RWPE2 (cell line): ENCODE measurements at places on chromosomes 2 and 18.

- H3K4me3 ChIP-seq, result no peak overlapping the region
- no peaks in the 10 kb centered on the region for H3K4me1 ChIP-seq
- no peaks in the 10 kb centered on the region for H3K27me3 ChIP-seq
These were observed 42.9 kb downstream of the CDCA7 start for GRCh38 chr2:173397539-173397938.

GRCh38 chr2:238614376-238614775 lies 187.6 kb downstream of the ASB1 start:
- no peak for DNase-seq
- no peak overlapping the region for H3K27ac ChIP-seq
- H3K4me3 ChIP-seq, result no peak overlapping the region
- H3K36me3 ChIP-seq, result no peaks in the 10 kb centered on the region
- no peaks in the 10 kb centered on the region for H3K27me3 ChIP-seq

GRCh38 chr2:37317746-37318145 lies 6.9 kb downstream of the PRKD3 start:
- H3K27ac ChIP-seq, result no peak overlapping the region
- H3K27me3 ChIP-seq, result no peaks in the 10 kb centered on the region
- H3K4me1 ChIP-seq, result peaks cover 7% of the 10 kb centered on the region

GRCh38 chr2:101758001-101758400 lies 60.5 kb downstream of the MAP4K4 start:
- no peak for DNase-seq
- H3K27ac ChIP-seq, result peak overlapping the region; percentile 92
- peaks cover 50% of the 10 kb centered on the region for H3K4me1 ChIP-seq
- no peaks in the 10 kb centered on the region for H3K27me3 ChIP-seq

DNA sequence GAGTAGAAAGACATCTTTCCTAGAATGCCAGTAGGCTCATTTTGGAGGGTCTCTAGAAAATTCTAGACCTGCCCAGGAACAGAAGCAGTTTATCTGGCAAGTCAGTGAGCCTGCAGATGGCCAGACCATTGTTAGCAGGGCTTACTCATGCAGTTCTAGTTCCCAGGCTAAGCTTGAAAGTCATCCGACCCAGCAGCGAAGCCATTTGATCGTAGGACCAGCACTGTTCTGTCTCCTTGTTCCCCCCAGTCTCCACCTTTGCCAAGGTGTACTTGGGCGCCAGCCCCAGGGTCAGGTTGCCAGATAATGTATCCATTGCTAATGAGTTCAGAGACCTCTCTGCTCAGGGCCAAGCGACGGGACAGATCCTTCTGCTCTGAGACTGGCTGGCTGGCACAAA lies 70.1 kb downstream of the EPAS1 start:
- no peak overlapping the region for H3K4me3 ChIP-seq
- no peak overlapping the region for H3K27ac ChIP-seq
- H3K27me3 ChIP-seq, result no peaks in the 10 kb centered on the region
- no peak for DNase-seq
- peaks cover 95% of the 10 kb centered on the region for H3K36me3 ChIP-seq

- no peak for DNase-seq
- no peak overlapping the region for H3K27ac ChIP-seq
- no peak overlapping the region for H3K4me3 ChIP-seq
- no peaks in the 10 kb centered on the region for H3K27me3 ChIP-seq
These were observed 264.2 kb downstream of the GBX2 start for GRCh38 chr2:235903782-235904584.

GRCh38 chr18:74396171-74397169 lies 60.6 kb downstream of the DIPK1C start:
- no peak for DNase-seq
- H3K27me3 ChIP-seq, result peaks cover 16% of the 10 kb centered on the region
- no peak overlapping the region for H3K27ac ChIP-seq

DNA sequence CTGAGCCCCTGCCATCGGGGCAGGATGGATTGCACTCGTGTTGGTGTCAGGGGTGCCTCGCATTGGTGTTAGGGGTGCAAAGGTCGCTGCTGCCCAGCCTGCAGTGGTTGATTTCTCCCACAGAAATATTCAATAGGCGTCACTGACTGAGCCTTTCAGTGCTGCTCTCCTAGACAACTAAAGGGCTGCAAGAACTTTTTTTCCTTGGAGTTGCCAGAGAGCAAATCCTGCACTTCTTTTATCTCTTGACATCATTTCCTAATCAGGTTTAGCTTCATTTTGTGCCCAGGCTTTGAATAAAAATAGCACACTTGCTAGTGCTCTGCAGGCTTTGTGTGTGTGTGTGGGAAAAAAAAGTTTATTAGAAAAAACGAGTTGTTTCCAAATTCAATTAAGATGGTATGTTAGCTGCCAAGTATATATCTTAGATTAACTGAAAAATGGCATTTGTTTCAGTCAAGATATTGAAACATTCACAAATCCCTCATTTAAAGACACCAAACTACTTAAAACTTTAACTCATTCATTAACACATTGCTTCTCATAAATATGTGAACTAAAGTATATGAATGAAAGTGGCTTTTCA lies 125.6 kb downstream of the SOCS6 start:
- peaks cover 13% of the 10 kb centered on the region for H3K4me1 ChIP-seq
- H3K27me3 ChIP-seq, result no peaks in the 10 kb centered on the region
- H3K4me3 ChIP-seq, result no peak overlapping the region
- H3K27ac ChIP-seq, result no peak overlapping the region
- no peak for DNase-seq

- H3K4me1 ChIP-seq, result no peaks in the 10 kb centered on the region
- H3K27me3 ChIP-seq, result no peaks in the 10 kb centered on the region
- H3K27ac ChIP-seq, result no peak overlapping the region
- H3K4me3 ChIP-seq, result no peak overlapping the region
These were observed 47.8 kb upstream of the NT5C1B start for GRCh38 chr2:18637196-18637595.

DNA sequence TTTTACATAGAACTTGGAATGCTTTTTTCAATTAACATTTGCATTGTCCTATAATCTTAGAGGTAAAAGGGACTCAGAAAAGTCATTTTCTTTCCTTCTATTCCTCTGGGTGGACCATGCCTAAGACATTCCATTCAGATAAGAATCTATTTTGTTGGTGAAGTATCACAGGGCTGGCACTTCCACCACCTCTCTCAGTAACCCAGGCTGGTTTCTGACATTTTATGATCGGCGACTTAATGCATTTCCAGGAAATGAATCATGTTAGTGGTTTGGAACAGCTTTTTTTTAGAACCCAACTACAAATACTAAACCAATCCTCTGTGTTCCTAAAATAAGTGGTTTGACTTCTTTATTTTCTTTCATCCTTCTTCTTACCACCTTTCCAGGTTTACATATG lies 27.0 kb downstream of the GAD1 start:
- H3K27me3 ChIP-seq, result no peaks in the 10 kb centered on the region
- peak overlapping the region; percentile 26 for H3K27ac ChIP-seq
- H3K36me3 ChIP-seq, result no peaks in the 10 kb centered on the region; the same call in 1 of the 2 replicates
- DNase-seq, result no peak

- no peaks in the 10 kb centered on the region for H3K27me3 ChIP-seq
- H3K4me3 ChIP-seq, result no peak overlapping the region
- H3K4me1 ChIP-seq, result peaks cover 40% of the 10 kb centered on the region
- peak overlapping the region; percentile 0 for H3K27ac ChIP-seq
- H3K36me3 ChIP-seq, result no peaks in the 10 kb centered on the region
These were observed 221.0 kb upstream of the OSR1 start for GRCh38 chr2:19579461-19579860.

DNA sequence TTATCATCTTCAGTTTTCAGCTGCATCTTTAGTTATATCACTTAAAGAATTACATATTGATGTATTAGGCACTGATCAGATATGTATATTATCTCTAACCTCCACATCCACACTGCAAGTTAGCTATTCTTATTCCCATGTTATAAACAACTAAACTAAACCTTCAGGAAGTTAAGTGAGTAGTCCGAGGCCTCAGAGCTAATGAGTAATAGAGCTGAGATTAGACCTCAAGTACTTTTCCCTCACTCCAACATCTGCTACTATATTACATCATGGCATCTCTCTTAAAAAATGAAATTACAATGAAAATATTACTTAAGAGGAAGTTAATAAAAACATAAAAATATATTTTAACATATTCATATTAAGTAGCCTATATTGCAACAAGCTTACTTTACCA lies 183.6 kb upstream of the MAP2 start:
- H3K36me3 ChIP-seq, result no peaks in the 10 kb centered on the region
- no peak overlapping the region for H3K4me3 ChIP-seq
- DNase-seq, result no peak
- no peaks in the 10 kb centered on the region for H3K27me3 ChIP-seq
- no peaks in the 10 kb centered on the region for H3K4me1 ChIP-seq

DNA sequence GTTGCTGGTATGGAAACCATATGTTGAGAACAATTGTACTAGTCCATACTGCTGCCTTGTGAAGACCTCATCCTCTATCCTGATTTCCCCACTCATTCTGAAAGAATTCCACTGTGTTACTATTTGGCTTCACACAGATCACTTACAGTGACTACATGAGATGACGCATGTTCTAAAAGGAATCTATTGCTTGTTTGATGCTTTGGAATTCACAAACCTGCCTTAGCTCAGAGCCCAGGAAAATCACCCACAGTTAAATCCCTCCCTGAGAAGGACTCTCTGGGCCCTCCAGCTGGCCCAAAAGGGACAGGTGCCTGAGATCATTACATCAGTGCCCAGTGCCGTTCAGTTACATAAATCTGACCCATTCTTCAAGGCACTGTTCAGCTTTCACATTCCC lies 45.3 kb downstream of the KLHL29 start:
- H3K4me3 ChIP-seq, result no peak overlapping the region
- no peaks in the 10 kb centered on the region for H3K27me3 ChIP-seq
- DNase-seq, result no peak
- no peaks in the 10 kb centered on the region for H3K36me3 ChIP-seq
- H3K27ac ChIP-seq, result no peak overlapping the region

- no peaks in the 10 kb centered on the region for H3K36me3 ChIP-seq
- H3K27me3 ChIP-seq, result no peaks in the 10 kb centered on the region
- peaks cover 38% of the 10 kb centered on the region for H3K4me1 ChIP-seq
- no peak for DNase-seq
These were observed 83.7 kb downstream of the FMNL2 start for GRCh38 chr2:152418688-152419087.

- H3K36me3 ChIP-seq, result no peaks in the 10 kb centered on the region
- H3K4me3 ChIP-seq, result no peak overlapping the region
- no peaks in the 10 kb centered on the region for H3K27me3 ChIP-seq
- DNase-seq, result no peak
- no peaks in the 10 kb centered on the region for H3K4me1 ChIP-seq
- H3K27ac ChIP-seq, result no peak overlapping the region
These were observed 100.8 kb upstream of the MYCN start for GRCh38 chr2:15839426-15840124.

GRCh38 chr2:115160531-115161080 lies 718.2 kb downstream of the DPP10 start:
- H3K27me3 ChIP-seq, result peaks cover 55% of the 10 kb centered on the region
- H3K4me1 ChIP-seq, result no peaks in the 10 kb centered on the region
- H3K27ac ChIP-seq, result no peak overlapping the region
- DNase-seq, result no peak

GRCh38 chr2:22656426-22656825 lies 728.6 kb upstream of the KLHL29 start:
- no peak overlapping the region for H3K4me3 ChIP-seq
- no peaks in the 10 kb centered on the region for H3K4me1 ChIP-seq
- DNase-seq, result no peak

- H3K27ac ChIP-seq, result no peak overlapping the region
- DNase-seq, result no peak
- no peaks in the 10 kb centered on the region for H3K27me3 ChIP-seq
- H3K36me3 ChIP-seq, result no peaks in the 10 kb centered on the region
These were observed 60.6 kb upstream of the DARS1 start for GRCh38 chr2:136045835-136046570.

GRCh38 chr2:147049957-147050356 lies 794.9 kb upstream of the ACVR2A start:
- no peak for DNase-seq
- H3K4me3 ChIP-seq, result no peak overlapping the region
- H3K27me3 ChIP-seq, result no peaks in the 10 kb centered on the region
- no peaks in the 10 kb centered on the region for H3K36me3 ChIP-seq

DNA sequence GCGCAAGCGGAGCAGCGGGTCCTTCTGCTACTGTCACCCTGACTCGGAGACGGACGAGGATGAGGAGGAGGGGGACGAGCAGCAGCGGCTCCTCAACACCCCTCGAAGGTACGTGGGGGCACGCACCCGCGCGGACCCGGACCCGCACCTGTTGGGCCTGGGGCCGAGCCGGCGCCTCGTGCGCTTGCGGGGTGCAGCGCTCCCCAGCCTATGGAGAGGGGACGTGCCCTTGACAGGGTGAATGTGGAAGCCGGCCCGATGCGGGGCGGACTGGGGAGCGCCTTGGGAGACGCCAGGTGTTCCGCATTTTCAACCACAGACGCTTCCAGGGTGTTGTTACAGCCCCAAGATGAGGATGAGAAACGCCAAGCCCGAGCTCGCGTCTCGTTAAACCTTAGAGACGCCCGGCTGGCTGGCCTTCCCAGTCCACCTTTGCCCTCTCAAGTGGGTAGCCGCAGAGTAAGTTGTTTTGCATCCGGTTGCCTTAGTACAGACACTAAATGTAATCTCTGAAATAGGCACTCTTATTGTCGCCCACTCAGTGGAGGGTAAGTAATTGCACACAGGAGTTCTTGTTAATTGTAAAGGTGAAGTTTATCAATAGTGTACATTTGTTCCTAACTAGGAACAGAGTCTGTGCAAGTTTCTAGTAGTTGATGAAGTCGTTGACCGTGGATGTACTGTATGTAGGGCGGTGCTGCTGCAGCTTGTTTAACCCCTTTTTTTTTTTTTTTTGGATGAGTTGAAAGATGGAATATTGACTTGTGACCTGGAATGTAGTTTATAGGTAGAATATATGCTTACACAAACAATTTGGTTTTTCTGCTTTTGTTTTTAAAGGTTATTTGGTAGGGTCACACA lies 815 bp downstream of the GMCL1 start:
- peak overlapping the region; percentile 73 for H3K4me3 ChIP-seq
- H3K36me3 ChIP-seq, result peaks cover 15% of the 10 kb centered on the region
- no peak overlapping the region for H3K27ac ChIP-seq
- no peaks in the 10 kb centered on the region for H3K27me3 ChIP-seq
- H3K4me1 ChIP-seq, result peaks cover 8% of the 10 kb centered on the region
- DNase-seq, result peak; percentile 63

DNA sequence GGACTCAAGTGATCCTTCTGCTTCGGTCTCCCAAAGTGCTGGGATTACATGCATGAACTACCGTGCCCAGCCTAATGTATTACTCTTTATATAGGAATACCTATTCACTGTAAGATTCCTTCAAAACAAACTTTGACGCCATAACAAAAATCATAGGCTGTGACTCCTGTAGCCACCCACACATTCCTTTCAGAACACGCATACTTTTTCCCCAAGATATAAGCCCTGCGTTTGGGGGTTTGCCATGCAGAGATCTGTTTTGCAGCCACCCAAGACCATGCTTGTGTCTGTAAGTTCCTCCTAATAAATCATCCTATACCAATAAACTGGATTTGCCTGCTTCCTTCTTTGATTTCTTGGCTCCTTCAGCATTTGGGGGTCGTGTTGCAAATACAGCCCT lies 46.0 kb upstream of the STON1 start:
- H3K27ac ChIP-seq, result no peak overlapping the region
- no peak for DNase-seq
- H3K36me3 ChIP-seq, result peaks cover 45% of the 10 kb centered on the region
- no peaks in the 10 kb centered on the region for H3K27me3 ChIP-seq
- no peak overlapping the region for H3K4me3 ChIP-seq
